ENCODE measurements at places on chromosomes 16 and 17.

GRCh38 chr17:50058296-50058953 is 2.5 kb downstream of the ITGA3 start:
- no peak for DNase-seq

DNA sequence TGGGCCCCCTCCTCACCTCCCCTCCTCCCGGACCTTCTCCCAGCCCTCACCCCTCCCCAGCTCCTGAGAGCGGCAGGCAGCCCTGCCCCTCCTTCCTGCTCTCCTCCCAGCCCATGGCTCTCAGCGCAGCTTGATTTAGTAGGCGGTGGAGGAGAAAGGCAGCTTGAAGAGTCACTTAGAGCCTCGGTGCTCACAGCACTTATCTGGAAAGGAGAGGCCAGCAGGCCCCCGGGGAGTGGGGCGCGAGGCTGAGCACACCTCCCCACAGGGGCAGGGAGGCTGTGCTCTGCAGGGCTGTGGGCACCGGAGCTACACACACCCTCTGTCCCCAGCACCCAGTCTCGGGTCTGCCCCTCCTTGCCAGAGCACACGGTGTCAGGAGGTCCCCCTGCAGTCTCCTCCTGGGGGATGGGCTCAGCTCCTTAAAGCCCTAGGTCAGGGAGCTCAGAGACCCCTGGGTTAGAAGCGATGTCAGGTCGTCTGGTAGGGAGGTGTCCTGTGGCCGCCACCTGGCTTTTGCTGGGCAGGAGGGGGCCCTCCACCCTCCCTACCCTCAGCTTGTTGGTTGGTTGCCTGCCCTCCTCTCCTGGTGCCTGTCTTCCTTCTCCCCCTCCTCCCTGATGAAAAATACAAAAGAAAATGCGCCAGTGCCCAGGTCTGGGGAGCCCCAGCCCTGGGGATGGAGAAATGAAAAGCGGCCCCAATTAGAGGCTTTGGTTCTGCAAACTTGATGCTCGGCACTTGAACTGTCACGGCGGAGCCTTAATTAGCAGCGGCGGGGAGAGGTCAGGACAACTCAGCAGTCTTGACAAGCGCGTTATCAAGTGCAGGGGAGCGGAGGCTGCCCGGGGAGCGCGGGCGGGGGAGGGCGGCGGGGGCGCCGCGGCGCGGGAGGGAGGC is 151.1 kb upstream of the GSE1 start:
- DNase-seq, result peak; percentile 21

DNA sequence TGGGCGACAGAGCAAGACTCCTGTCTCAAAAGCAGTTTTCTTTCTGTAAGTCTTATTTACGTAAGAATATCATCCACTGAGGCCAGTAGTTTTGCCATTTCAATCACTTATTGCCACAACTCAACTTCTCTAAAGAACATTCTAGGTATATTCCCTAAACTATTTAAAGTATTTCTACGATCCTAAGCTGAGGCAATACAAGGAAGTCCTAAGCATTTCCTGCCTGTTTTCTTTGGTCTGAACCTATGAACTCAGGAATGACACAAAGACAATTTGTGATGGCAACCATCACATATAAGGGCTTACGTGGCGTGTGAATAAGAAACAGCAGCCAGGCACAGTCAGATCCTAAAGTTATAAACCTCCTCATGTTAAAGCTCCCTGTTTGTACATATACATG is 14.2 kb downstream of the USP36 start:
- no peak for DNase-seq

DNA sequence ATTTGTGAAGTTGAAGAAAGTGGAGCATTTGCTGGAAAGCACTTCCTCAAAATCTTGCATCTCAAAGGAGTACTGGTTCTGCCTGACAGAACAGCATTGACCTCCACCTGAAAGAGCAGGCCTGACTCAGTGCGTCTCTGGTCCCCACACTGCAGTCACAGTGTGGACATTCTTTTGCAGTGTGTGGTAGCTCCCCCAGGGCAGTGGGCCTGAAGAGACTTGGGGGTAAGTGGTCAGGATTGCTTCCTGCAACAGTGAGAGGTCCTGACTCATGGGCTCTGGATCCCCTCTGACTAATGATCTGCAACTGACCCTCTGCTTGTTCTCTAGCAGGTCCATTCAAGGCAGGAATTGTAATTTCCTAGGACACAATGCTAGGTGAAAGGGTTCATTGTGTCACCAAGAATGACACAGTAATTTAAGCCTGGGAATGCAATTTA is 204.9 kb upstream of the KCNJ16 start:
- DNase-seq, result no peak

DNA sequence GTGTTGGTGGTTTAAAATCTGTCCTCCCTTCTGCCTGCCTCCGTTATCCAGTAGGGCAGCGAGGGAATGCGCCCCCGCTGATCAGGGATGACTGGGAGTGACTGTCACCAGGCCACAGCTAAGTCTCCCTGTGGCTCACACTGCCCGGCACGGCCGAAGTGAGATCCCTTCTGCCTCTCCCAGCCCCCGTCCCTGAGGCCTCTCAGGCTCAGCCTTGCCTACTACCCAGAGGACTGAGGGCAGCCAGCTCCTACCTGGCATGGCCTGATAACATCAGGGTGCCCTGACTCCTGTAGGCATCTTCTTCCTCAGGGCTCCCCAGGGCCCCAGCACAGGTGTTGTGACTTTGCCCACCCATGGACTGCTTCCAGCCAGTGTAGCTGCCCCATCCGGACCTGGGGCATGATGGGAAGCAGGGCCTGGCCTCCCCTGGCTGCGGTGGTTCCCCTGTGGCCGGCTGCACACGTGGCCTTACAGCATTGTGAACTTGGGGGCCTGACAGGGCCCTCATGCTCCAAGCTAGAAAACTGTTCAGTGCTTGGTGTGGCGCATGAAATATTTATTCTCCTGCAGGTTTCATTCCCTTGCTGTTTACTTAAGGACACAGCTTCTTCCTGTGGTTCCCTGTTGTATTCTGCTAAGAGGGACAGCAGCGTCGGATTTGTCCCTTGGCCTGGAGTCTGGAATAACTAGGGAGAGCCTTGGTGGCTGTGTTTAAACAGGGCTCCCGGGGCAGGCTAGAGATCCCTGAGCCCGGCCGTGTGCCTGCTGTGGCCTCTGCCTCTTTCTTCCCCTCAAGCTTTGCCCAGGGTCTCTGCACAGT is 30.0 kb downstream of the GINS2 start:
- DNase-seq, result no peak

- DNase-seq, result no peak
Measured at GRCh38 chr17:17417718-17418181, 59.0 kb upstream of the MED9 start.

- DNase-seq, result no peak
Measured at GRCh38 chr16:30561089-30561816, 3.1 kb upstream of the ZNF764 start.

DNA sequence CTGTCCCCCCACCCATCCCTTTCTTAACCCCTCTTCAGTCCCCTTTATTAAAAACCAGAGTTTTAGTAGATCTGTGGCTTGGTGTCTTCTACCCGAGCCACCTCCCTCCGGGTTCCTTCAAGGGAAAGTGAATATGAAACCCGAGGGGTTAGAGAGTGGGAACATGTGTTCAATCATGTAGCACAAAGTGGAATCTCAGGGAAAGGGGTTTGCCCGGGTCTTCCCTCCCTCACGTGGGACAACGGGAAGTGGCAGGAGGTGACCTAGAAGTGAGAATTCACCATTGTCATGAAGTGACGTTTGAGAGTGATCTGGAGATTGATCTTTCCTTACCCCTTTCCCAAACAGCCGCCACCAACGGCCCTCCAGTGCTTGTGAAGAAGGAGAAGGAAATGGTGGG is 5.0 kb downstream of the RNF227 start:
- no peak for DNase-seq

GRCh38 chr17:43779145-43780125 is 658 bp upstream of the DUSP3 start:
- DNase-seq, result no peak

- no peak for DNase-seq
Measured at GRCh38 chr16:84827131-84827574, 7.4 kb downstream of the CRISPLD2 start.

GRCh38 chr16:17509194-17509593 is 38.4 kb upstream of the XYLT1 start:
- DNase-seq, result no peak

DNA sequence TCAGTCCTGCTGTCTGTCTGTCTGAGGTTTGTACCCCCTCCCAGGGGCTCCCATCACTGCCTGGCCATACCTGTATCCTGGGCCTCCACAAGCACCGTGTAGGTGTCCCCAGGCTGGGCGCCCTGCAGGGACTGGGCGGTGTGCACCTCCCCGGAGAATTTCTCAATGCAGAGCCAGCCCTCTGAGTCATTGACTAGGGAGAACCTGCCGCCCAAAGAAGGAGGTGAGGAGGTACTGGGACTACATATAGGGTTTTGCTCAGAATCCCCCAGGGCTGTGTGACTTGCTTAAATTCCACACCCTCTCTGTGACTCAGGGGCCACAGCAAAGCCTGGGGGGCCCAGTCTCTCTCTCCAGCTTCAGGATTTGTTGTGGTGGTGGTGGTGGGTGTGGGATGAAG is 7.6 kb downstream of the CDH16 start:
- DNase-seq, result no peak

- no peak for DNase-seq
Measured at GRCh38 chr17:37026531-37026869, 77.7 kb downstream of the AATF start.

GRCh38 chr17:76585033-76585648 is 519 bp downstream of the ST6GALNAC2 start:
- no peak for DNase-seq

GRCh38 chr16:27851586-27851985 is 211.9 kb downstream of the GSG1L start:
- no peak for DNase-seq

DNA sequence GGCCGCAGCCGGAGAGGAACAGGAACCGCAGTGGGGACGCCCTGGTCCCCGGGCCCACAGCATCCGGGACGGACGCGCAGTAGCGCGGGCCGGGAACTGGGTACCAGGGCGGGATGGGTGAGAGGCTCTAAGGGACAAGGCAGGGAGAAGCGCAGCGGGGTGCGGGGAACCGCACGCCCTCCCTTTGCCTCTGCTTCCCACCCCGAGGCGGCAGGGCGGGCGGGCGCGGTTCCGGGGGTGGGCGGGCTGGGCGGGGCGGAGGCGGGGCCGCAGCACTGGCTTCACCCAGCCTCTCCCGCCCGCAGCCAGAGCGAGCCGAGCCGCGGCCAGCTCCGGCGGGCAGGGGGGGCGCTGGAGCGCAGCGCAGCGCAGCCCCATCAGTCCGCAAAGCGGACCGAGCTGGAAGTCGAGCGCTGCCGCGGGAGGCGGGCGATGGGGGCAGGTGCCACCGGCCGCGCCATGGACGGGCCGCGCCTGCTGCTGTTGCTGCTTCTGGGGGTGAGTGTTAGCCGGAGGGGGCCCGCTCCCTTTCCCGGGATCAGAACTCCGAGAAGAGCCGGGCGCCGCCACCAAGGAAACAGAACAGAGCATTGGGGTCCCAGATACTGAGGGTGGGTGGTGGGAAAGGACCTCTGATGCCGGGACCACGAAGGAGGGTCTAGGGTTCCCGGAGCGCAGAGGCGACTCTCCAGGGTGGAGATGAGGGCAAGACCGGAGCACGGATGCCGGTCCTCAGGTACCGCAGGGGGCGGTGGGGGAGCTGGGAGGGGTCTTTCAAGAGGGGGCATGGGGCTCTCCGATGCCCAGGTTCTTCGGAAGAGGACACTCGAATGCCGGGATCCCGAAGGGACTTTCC is at the start of gene NGFR:
Gene NGFR (plus strand): TSS at position 308 of the 856 bp plus-strand sequence. CDS start 125 bp downstream, at position 433.
- DNase-seq, result peak; percentile 36

DNA sequence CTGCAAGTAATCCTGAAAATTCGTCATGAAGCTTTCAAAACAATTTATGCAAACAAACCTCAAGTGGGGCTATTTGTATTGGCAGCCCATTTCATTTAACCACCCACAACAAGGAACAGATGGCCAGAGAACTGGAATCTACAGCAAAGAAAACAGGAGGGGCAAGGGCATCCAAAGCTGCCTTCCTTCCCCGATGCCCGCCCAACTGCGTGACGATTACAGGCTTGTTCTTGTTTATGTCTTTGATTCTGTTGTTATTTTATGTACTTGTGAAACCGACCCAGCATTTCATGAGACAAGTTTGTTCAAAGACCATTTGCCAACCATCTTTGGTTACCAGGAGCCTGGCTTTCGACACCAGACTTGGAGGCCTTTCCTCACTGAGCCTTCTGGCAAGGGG is 59.1 kb upstream of the IRX6 start:
- DNase-seq, result no peak

- DNase-seq, result peak; percentile 82
Measured at GRCh38 chr17:8163978-8164814, 1.4 kb upstream of the VAMP2 start.

DNA sequence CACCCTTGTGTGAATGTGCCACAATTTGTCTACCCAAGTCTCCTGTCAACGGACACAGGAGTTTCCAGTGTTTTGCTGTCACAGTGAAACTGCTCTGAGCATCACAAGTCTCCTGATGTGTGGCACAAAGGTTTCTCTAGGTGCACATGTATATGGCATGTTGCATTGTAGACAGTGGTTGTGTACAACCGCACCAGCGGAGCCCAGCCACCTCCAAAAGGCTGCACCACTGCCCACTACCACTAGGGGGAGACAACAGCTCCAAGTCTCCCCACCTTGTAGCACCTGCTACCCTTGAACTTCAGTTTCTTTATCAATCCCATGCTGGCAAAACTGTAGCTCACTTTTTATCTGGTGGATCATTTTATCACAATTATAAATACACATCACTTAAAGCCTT is 95.5 kb upstream of the ZNF469 start:
- peak; percentile 43 for DNase-seq

DNA sequence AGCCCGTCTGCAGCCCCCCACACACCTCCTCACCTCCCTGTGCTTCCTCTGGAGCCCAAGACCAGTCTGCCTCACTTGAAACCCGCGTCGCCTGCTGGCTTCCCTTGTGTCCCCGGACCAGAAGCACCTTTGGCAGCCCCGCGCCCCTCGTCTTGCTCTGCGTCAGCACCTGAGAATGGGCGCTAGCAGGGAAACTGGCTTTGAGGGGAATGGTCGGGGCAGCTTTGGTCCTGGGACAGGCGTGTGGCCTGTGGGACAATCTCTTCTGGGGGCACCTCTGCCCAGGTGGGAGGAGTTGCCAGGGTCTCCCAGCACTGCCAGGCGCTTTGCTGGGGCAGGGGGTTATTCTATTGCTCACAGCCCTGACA is 3.6 kb upstream of the MAFG start:
- DNase-seq, result no peak

GRCh38 chr16:72856797-72857196 is 191.1 kb downstream of the ZFHX3 start:
- DNase-seq, result no peak

GRCh38 chr16:8893976-8894690 is 12.0 kb downstream of the LITAFD start:
- no peak for DNase-seq

GRCh38 chr17:48016112-48016511 is 21.5 kb downstream of the COPZ2 start:
- no peak for DNase-seq

GRCh38 chr16:68116256-68116867 is 31.2 kb downstream of the NFATC3 start:
- no peak for DNase-seq

- DNase-seq, result no peak
Measured at GRCh38 chr17:82386881-82387704, 15.5 kb downstream of the UTS2R start.

Measured in CD8-positive, alpha-beta T cell (primary cell).